Amniotic stem cell (primary cell): ENCODE measurements at places on chromosomes 2 and 18.

- DNase-seq = no peak
Observed at GRCh38 chr2:232009639-232010274, 48.2 kb downstream of the DIS3L2 start.

DNA sequence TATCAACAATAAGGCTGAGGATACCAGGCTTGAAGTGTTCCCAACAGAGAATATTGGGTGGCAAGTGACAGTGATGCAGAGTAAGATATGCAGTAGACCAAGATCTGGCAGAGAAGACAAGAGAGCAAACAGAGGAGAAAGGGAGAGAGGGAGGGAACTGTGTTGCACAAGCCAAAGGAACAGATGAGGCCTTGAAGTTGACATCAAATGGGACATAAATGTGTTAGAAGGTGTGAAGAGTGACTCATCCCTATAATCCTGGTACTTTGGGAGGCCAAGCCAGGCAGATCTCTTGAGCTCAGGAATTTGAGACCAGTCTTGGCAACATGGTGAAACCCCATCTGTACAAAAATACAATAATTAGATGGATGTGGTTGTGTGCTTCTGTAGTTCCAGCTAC, 342.9 kb downstream of the PARD3B start:
- no peak for DNase-seq

DNA sequence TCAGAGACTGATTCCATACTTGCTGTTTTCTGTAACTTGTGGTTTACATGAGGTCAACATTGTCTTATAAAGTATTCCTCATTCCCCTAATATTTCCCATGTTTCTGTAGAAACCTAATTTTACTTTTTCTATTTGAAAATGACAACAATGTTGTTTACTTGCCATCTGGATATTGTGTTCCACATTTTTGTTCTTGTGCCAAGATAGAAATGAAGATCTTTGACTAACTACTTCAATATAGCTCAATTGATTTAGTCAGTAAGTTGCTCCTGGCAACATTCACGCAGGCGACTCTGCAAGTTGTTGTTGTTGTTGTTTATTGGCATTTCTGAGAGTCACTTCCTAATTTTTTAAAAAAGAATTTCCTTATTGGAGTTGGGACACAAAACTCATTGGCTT, 69.5 kb downstream of the CAVIN2 start:
- DNase-seq = no peak

GRCh38 chr18:50819027-50819727, 639 bp downstream of the MRO start:
- DNase-seq = no peak

- no peak for DNase-seq
Observed at GRCh38 chr2:105597806-105598803, 146.6 kb upstream of the NCK2 start.

DNA sequence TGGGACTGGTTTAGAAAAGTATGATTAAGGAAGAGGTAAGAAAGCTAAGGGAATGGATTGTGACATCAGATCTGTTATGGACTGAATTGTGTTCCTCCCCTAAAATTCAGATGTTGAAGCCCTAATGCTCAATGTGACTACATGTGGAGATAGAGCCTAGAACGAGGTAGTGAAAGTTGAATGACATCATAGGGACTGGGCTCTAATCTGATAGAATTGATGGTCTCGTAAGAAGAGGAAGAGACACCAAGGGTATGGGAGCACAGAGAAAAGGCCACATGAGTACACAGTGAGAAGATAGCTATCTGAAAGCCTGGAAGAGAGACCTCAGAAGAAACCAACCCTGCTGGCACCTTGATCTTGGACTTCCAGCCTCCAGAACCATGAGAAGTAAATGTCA, 178.3 kb downstream of the TRIB2 start:
- no peak for DNase-seq

DNA sequence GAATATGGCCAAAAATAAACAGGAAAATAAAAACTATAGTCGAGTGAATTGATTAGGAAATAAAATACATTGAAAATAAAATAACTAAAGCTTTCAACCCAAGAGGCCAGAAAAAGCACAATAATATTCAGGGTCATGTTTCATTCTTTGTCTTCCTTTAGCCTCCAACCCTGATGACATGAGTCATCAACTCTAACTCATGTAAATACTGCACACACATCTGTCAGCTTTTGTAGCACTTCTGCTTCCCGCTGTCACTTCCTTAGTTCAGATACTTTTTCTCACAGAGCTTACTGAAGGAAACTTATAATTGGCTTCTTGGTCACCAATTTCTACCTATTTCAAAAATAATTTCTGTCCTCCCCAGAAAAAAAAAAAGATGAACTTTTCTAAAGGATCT, 112.8 kb downstream of the UPP2 start:
- no peak for DNase-seq

- DNase-seq = no peak
Observed at GRCh38 chr2:46269001-46269400, 28.2 kb upstream of the EPAS1 start.

- DNase-seq = no peak
Observed at GRCh38 chr18:78993014-78993926, 13.7 kb downstream of the SALL3 start.
